ENCODE measurements at places on chromosomes 7 and 10. TPM values are rescaled to one million over a fixed set of nuclear protein-coding genes. Genes with fewer than 3 reads are reported as not detected.
A peak's percentile ranks its signal among the peaks of the same experiment; 100 is the strongest.

STK32C gene
- total RNA-seq = 18.3 TPM

FBXL13 gene
- 0.55 TPM for total RNA-seq

DNA sequence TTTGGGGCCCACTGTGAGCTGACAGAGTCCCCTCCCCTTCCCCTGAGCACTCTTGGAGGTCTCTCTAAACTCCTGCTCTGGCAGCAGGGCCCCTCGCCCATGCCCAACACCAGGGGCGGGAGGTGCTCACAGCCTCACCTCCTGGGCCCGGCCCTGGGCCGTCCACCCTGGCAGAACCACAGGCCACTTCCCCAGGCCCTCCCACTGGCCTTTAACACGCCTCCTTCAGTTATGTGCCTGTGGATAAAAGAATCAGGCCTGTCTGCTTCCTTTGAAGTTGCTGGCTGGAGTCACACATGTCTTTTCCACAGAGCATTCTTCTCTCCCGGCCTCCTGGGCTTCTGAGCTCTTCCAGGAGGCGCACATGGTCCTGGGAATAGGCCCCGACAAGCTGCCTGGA, 10.2 kb downstream of the MYL10 start:
- no peak for DNase-seq

DNA sequence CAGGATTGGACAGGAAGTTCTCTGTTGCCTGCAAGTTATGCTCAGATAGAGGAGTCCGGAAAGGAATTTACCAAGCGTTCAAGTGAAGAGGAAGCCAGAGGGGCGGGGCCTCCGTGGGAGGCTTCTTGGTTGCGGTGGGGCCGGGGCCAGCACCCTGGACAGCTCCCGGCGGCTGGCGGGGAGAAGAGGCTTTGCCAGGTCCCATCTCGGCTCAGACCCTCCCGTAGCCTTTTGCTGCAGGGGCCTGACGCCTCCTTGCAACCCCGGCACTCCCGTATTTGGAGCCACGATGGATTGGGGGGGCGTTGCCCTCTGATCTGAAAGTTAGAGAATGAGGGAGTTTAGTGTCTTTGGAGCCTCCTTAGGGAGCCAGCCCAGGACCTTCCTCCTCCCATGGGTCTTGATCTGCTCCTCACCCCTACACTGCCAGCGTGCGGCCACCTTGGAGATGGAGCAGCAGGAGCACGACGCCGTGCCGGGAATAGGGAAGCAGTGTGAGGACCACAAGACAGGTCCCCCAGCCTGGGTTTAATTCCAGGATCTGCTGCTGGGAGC, 3.1 kb upstream of the SLC18A3 start:
- peak; percentile 79 for DNase-seq

RBM20 gene
- total RNA-seq = 4.6 TPM

DNA sequence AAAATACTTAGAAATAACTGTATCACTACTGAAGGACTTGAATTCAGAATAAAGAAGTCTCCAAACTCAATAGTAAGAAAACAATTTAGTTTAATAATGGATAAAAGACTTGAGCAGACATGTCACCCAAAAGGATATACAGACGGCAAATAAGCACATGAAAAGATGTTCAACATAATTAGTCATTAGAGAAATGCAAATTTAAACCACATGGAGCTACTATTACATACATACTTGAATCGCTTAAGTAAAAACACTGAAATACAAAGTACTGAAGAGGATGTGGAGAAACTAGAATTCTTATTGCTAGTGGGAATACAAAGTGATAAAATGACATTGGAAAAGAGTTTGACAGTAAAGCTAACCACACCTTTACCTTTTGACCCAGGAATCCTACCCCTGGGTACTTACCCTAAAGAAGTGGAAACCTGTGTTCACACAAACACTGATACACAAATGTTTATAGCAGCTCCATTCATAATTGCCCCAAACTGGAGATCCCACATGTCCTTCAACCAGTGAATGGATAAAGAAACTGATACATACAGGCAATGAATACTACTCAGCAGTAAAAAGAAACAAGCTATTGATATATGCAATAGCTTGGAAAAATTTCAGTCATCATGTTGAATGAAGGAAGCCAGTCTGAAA, 54.3 kb upstream of the NFKB2 start:
- DNase-seq = no peak

KCNMA1 gene
- total RNA-seq = 20.6 TPM

DNA sequence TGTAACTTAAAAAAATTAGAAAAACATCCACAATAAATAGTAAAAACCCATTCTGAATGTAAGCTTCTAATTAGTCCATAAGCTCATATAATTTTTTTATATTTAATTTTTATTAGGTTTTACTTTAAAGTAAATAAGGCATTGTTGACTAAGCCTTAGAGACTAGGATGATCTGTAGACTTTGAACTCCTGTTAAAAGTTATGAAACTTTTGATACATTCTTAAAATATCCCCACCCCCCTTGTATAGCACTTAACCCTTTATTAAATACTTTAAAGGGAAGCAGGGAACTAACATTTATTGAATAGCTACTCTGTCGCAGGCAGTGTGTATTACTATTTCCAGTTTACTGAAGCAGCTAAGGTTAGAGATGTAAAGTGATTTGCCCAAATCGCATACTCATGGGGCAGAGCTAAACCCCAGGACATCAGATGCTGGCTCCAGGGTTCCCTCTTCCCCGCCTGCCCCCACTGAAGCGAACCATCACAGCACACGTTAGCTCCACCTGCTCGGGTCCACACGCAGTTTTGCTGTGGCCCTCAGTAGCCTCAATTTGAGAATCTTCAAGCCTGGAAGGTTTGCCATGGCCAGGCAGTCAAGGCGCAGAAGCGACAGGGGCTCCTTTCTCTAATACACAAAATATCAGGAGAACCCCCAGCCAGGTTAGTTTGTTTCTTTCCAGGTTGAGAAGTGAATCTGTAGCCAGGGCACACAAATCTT, 762 bp downstream of the PON1 start:
- no peak for DNase-seq

- no peak for DNase-seq
Observed at GRCh38 chr10:94677691-94678090, 5.8 kb upstream of the CYP2C18 start.

NUDT13 gene
- total RNA-seq = 1.7 TPM

ERVW-1 gene
- total RNA-seq = not detected

PTN gene
- total RNA-seq = 10.3 TPM

MCU gene
- 15.4 TPM for total RNA-seq

PRKRIP1 gene
- 19.3 TPM for total RNA-seq

LEP gene
- 784 TPM for total RNA-seq

SCART1 gene
- 3.3 TPM for total RNA-seq

CTAGE8 gene
- total RNA-seq = 0.71 TPM

GRCh38 chr7:131655447-131655846, 99.0 kb upstream of the PODXL start:
- no peak for DNase-seq

- DNase-seq = no peak
Observed at GRCh38 chr7:150801242-150801945, 825 bp downstream of the TMEM176A start.

DENND2A gene
- total RNA-seq = 24.6 TPM

DNA sequence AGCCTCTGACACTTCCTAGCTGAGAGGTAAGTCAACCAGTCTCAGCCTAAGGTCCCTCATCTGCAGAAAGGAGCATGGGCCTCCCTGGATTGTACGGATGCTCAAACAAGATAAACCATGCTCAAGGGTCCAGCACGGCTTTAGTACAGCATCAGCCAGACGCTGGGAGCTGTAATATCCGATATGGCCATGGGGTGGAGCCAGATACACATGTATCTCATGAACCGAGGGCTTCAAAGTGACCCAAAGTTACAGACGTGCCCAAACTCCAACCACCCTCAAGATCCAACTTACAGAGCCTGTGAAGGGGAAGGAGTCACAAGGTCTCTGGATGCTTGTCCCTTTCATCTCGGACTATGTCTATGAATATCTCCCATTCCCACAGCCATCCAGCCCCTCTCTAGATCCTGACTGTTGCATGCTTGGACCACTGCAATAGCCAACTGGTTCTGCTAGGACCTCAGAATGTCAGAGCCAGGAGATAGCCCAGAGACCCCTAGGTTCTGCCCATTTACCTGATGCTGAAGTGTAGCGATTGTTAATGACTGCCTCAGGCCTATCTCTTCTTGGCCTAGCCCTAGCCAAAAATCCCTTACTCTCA, 142.4 kb downstream of the SH3PXD2A start:
- no peak for DNase-seq
